ENCODE measurements at places on chromosomes 12 and 14.
A peak's percentile ranks its signal among the peaks of the same experiment; 100 is the strongest.

- DNase-seq: no peak
Measured at GRCh38 chr12:75414671-75415070, 23.8 kb downstream of the GLIPR1L2 start.

DNA sequence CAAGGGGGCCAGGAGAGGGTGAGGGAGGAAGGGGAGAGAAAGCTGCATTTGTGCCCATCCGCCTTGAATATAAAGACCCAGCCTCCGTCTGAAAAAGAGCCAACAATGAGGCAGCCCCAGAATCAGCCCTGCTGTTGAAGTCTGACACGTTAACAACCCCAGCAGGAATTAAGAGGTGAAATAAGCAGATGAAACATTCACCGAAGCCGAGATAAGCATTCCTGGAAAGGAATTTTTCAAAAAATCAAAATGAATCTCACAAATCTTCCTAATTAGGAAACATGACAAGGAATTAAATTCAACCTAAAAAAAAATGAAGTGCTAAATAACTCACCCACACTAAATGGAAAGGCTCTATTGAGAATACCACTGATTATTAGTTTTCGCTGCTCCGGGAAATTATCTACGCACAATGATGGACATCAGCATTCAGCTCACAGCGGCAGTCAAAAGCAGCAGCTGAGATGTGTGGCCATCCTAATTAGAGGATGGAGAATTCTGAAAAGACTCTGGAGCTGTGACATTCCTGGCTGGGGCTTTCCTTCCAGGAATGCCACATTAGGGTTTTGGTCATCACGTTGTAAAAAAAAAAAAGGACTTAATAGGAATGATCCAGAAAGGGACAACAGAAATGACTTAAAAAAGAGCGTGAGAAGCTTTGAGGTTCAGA is 8.2 kb upstream of the PARP11 start:
- no peak for DNase-seq

DNA sequence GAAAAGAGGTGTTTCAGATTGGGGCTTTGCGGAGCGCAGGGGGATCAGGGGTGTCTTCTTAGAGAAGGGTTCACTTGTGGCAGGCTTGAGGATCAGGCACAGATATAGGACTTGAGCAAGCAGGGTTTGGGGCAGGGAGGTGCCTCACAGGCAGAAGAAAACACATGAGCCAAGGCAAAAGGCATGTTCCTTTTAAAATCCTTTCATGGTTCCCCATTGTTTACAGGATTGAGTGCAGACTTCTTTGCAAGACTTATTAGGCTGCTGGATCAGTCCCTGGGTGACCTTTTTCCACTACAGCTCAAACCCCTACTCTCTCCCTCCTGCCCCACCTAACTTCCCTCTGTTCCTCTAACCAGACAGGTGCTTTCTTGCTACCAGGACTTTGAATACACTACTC is 19.7 kb downstream of the HSPB8 start:
- DNase-seq: no peak

- DNase-seq: no peak
Measured at GRCh38 chr14:74898694-74899093, 17.0 kb downstream of the DLST start.

DNA sequence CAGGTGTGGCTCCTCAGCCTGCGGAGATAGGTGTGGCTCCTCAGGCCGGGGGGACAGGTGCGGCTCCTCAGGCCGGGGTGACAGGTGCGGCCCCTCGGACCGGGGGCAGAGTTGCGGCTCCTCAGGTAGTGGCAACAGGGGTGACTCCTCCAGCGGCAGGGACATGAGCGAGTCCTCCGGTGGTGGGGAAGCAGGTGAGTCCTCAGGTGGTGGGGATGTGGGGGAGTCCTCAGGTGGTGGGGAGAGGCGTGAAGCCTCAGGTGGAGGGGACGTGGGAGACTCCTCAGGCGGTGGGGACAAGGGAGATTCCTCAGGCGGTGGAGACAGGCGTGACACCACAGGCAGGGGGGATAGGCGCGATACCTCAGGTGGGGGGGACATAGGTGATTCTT is 9.2 kb downstream of the KMT2D start:
- DNase-seq: no peak

GRCh38 chr12:128818065-128819022 is 5.4 kb downstream of the SLC15A4 start:
- no peak for DNase-seq

GRCh38 chr12:55684761-55685370 is 22.8 kb downstream of the ITGA7 start:
- no peak for DNase-seq

- DNase-seq: no peak
Measured at GRCh38 chr12:114073076-114073475, 107.0 kb upstream of the RBM19 start.

GRCh38 chr12:124849382-124849781 is 14.3 kb downstream of the SCARB1 start:
- no peak for DNase-seq

- DNase-seq: no peak
Measured at GRCh38 chr14:106442857-106443256, 916.5 kb downstream of the TMEM121 start.

- DNase-seq: no peak
Measured at GRCh38 chr14:70776197-70776596, 33.1 kb downstream of the MAP3K9 start.

- no peak for DNase-seq
Measured at GRCh38 chr14:55458800-55459515, 18.5 kb upstream of the TBPL2 start.

DNA sequence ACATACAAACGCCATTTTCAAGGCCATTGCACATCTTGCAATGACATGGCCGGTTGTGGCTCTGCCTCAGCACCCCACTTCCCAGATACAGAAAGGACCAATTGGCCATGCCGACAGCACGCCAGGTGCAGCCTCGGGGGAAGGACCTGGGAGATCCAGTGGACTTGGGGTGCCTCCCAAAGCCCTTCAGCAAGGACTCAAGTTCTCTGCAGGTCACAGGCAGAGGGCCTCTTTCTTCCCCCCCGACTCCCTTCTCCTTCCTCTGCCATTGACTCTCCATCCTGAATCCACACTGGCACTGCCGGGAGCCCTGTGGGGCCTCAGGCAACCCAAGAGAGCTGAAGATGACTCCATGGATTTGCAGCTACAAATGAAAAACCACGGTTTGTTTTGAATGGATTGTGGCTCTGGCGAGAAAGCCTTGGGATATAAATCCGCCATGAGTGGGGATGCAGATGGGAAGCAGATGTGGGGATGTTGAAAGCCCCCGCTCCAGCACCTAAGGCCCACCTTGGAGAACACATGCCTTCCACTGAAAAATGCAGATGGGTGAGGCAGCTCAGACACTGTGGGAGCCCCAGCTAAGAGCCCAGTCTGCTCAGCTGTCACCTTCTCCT is 35.1 kb upstream of the LTBP2 start:
- DNase-seq: peak; percentile 57

- no peak for DNase-seq
Measured at GRCh38 chr14:101173698-101174521, 270.4 kb upstream of the RTL1 start.

- no peak for DNase-seq
Measured at GRCh38 chr12:32541754-32542374, 137.2 kb upstream of the DNM1L start.

DNA sequence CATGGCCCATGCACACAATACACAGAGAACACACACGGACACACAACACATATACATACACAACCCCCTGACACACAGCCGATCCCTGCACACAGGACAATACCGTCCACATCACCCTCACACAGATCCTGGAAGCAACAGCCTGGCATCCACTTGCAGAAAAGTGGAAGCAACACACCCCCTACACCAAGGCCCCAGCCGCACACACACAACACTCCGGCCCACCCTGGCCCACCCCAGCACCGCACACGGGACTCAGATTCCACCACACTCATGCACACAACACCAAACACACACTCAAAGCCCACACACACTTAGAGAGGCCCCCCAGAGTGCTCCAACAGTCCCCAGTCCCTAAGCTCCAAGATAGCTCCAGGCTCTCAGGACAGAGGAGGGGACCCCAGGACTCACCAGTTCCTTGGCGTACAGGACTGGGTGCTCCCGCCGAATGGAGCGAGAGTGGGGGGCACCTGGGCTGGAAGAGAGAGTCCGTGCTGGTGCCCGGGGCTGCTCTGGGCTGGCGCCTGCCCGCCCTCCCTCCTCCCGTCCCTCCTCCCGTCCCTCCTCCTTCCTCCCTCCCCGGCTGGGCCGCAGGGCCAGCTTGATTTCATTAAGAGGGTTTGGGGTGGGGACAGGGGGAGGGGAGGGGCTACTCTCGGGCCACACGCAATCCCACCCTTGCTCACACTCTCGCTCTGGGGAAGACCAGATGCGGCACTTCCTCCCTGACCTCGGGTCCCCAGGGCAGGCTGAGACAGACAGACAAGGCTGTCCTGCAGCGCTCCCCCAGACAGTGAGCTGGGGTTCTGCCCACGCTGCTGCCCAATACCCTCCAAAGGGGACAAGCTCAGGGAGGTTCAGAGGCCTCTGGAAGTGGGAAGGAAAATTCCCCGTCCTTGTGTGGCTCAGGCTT is at the start of gene TMEM119:
TSS of gene TMEM119 (minus strand) at position 526 of the 913 bp plus-strand sequence. CDS start 5,701 bp downstream, outside the sequence.
- DNase-seq: peak; percentile 65

DNA sequence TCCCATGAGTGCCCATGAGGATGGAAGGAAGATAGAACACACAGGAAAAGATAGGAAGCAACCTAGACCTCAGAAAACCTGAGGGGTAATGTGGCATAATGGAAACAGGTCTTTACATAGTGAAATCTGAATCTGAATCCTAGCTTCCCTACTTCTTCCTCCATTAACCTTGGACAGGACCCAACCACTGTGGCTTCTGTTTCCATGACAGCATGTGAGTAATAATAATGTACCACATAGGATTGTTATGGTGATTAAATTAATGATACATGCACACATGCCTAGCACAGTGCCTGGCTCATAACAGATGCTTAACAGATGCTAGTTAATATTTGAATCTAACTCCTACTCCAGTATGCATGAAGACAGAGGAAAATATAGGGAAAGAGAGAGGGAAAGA is 11.2 kb downstream of the TTC9 start:
- DNase-seq: peak; percentile 44

- no peak for DNase-seq
Measured at GRCh38 chr14:93629643-93630042, 158.6 kb downstream of the PRIMA1 start.

DNA sequence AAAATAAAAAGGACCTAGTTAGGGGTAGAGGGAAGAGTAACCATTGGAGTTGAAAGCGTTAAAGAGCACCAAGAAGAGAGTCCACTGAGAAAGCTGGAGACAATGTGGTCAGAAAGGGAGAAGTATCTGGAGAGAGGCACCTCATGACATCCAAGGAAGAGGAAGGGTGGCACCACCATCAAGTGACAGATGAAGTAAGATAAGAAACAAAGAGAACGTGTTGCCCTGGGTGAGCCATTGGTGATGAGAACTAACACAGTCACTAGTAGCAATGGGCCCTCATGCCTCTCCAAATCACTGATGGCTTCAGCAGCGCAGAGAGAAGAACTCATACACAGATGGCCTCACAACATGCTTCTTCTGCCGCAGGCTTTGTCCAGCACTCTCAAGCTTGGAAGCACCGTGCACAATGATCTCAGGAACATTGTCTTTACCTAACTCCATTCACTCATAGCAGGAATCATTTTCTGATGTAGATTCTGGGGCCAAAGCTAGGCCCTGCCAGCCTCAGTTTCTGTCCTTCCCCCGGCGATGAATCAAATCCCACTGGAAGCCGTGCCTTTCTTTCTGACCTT is 252.9 kb downstream of the DPF3 start:
- DNase-seq: no peak

DNA sequence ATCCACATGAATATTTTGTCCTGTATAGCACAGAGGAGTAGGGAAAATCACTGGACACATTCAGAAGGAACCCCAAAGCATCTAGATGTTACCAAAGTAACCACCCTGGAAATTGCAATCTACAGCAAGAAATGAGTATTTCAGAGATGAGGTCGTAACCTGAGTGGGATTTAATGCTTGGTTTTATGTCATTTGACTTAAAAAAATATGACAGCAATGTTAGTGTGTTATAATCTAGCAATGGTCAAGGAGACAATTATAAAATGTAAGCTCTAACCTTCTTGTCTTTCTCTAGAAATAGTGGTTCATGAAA is 256.6 kb downstream of the NAV3 start:
- no peak for DNase-seq

GRCh38 chr12:92070864-92071445 is 74.7 kb downstream of the BTG1 start:
- no peak for DNase-seq

- DNase-seq: peak; percentile 88
Measured at GRCh38 chr12:96425321-96425720, 25.1 kb upstream of the CDK17 start.

DNA sequence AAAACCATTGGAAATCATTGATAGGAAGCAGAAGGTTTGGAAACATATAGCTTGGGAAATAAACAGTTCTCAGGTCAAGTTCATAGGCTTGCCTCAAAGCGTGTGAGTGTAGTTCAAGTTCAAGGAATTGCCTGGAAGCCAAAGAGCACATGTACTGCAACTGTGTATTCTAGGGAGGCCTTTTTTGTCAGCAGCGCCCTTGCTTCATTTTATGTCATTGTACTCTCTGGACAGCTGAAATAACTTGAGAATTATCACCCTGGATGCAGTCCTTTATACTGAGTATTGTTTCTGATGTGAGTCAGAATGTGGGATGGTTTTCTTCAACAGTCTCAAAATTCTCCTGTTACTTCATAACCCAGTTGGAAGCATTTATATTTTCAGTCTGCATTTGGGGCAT is 16.0 kb upstream of the EVL start:
- no peak for DNase-seq

- no peak for DNase-seq
Measured at GRCh38 chr12:4116251-4117111, 157.1 kb upstream of the CCND2 start.

- no peak for DNase-seq
Measured at GRCh38 chr12:113273053-113273725, 51.9 kb downstream of the TPCN1 start.

DNA sequence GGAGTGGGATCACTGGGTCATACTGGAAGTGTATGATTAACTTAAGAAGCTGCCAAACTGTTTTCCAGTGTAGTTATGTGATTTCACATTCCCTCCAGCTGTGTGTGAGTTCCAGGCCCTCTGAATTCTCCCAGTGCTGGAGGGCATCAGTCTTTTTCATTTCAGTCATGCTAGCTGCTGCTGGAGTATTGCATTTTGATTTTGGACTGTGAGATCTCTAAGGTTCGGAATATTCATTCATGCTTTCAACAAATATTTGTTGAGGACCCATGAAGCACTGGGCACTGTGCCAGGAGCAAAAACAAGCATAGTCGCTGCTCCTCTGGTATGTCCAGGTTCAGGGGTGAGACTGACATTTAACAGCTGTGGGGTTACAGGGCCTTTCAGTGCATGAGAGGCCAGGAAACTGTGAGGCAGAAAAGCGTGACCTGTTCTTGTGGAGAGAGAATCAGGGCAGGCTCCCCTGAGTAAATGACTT is 133.2 kb downstream of the SCARB1 start:
- no peak for DNase-seq

GRCh38 chr12:68065687-68066086 is 76.4 kb downstream of the IFNG-AS1 start:
- DNase-seq: no peak

DNA sequence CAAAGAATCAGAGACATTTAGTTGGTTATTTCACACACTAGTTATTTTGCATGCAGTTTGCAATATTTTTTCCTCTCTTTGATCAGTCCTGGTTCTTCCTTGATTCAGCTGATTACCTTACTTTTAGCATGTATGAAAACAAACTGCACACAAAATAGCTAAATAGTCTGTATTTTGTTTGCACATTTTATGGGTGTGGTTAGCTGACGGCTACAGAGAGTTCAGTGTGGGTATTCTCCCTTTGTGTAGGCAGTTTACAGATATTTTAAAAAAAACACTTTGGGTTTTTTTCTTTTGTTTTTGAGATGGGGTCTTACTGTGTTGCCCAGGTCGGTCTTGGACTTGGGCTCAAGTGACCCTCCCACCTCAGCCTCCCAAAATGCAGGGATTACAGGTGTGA is 28.5 kb downstream of the TOGARAM1 start:
- DNase-seq: no peak
